ENCODE measurements at places on chromosomes 12 and 14.

- H3K4me1 ChIP-seq = no peaks in the 10 kb centered on the region
- H3K27ac ChIP-seq = no peak overlapping the region
- no peaks in the 10 kb centered on the region for H3K27me3 ChIP-seq
These were observed 916.3 kb upstream of the SEL1L start for GRCh38 chr14:82449926-82450468.

GRCh38 chr12:130972586-130972950, 18.9 kb downstream of the ADGRD1 start:
- no peak overlapping the region for H3K4me3 ChIP-seq
- no peaks in the 10 kb centered on the region for H3K36me3 ChIP-seq
- no peaks in the 10 kb centered on the region for H3K27me3 ChIP-seq

DNA sequence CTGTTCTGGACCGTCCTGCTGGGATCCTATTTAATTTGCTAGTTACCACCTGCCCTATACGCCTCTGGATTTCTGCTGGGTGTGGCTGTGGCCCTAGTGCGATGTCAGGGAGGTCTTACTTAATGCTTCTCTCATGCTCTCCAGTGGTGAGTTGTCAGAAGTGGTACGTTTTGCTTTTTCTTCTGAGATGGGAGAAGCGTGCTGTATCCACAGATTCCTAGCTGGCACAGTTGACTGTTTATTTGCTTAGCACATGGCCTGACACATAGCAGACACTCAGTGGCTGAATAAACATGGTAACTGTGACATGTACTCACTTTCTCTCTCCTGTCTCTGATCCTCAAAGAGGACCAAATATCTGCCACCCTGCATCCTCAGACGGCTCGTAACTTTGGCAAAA, 107.3 kb downstream of the CACNA1C start:
- peaks cover 7% of the 10 kb centered on the region for H3K27me3 ChIP-seq
- no peak for DNase-seq
- no peaks in the 10 kb centered on the region for H3K36me3 ChIP-seq
- no peak overlapping the region for H3K27ac ChIP-seq

DNA sequence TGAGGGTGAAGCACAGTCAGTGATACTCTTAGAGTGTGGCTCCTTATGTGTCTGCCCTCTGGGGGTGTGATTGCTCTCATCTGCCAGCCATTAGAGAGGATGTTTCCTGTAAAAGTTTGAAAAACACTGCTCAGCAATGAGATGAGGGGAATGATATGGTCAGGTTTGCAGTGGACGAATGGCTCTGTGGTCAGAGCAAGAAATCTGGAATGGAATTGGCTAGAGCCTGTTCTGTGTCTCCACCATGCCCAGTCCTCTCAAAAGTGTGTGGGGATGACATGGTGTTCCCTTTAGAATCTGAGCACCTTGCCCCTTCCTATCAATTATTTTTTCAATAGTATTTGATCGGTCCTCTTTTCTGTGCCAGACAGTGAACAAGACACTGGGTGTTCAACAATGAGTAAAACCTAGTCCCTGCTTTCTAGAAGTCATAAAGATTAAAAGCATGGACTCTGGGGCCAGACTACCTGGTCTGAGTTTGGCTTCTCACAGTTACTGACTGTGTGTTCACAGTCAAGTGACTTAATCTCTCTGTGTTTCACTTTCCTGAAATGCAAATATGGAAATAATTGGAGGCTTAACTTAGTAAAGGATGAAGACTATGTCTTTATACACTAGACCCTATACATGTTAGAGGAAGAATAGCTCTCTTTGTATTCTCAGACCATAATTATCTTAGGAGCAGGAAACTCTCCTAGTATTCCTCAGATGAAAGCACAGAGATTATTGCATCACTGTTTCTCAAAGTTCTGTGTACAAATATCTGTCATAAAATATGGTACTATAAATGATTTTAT, 1.6 kb downstream of the ACSS3 start:
- no peaks in the 10 kb centered on the region for H3K36me3 ChIP-seq
- H3K27me3 ChIP-seq = no peaks in the 10 kb centered on the region

GRCh38 chr14:98906123-98906995, 365.6 kb downstream of the BCL11B start:
- H3K4me3 ChIP-seq = no peak overlapping the region
- no peak for DNase-seq
- no peaks in the 10 kb centered on the region for H3K4me1 ChIP-seq
- H3K27ac ChIP-seq = no peak overlapping the region

DNA sequence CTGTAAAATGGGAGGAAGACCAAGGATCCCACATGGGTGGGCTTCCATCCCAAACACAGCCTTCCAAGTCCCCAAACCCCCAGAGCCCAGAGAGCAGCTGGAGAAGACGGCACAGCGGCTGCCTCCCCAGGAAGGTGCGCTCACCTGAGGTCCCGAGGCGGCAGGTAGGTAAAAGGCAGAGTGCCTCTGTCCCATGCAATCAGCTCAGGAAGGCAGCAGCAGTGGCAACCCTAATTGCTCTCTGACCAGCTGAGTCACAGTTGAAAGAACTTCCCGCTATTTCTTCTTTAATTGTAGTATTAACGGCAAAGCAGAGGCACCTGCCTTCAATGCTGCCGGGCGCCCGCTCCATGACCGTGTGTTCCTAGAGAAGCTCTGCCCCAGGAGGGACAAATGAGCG, 91.1 kb upstream of the BCL11B start:
- H3K4me1 ChIP-seq = no peaks in the 10 kb centered on the region
- no peaks in the 10 kb centered on the region for H3K36me3 ChIP-seq
- DNase-seq = no peak
- H3K27ac ChIP-seq = no peak overlapping the region

- H3K4me1 ChIP-seq = peaks cover 17% of the 10 kb centered on the region
- H3K27me3 ChIP-seq = no peaks in the 10 kb centered on the region
- H3K4me3 ChIP-seq = no peak overlapping the region
- peaks cover 21% of the 10 kb centered on the region for H3K36me3 ChIP-seq
- peak; percentile 17 for DNase-seq
These were observed 24.9 kb downstream of the DGLUCY start for GRCh38 chr14:91138511-91139359.

- H3K4me1 ChIP-seq = no peaks in the 10 kb centered on the region
- no peak overlapping the region for H3K4me3 ChIP-seq
- no peak overlapping the region for H3K27ac ChIP-seq
- no peaks in the 10 kb centered on the region for H3K27me3 ChIP-seq
- no peak for DNase-seq
- H3K36me3 ChIP-seq = no peaks in the 10 kb centered on the region
These were observed 933.7 kb downstream of the GALC start for GRCh38 chr14:87059060-87059839.

GRCh38 chr12:25529738-25530137, 23.3 kb downstream of the LMNTD1 start:
- no peak overlapping the region for H3K27ac ChIP-seq
- no peaks in the 10 kb centered on the region for H3K4me1 ChIP-seq
- H3K27me3 ChIP-seq = no peaks in the 10 kb centered on the region
- no peak overlapping the region for H3K4me3 ChIP-seq
- no peaks in the 10 kb centered on the region for H3K36me3 ChIP-seq
- no peak for DNase-seq

DNA sequence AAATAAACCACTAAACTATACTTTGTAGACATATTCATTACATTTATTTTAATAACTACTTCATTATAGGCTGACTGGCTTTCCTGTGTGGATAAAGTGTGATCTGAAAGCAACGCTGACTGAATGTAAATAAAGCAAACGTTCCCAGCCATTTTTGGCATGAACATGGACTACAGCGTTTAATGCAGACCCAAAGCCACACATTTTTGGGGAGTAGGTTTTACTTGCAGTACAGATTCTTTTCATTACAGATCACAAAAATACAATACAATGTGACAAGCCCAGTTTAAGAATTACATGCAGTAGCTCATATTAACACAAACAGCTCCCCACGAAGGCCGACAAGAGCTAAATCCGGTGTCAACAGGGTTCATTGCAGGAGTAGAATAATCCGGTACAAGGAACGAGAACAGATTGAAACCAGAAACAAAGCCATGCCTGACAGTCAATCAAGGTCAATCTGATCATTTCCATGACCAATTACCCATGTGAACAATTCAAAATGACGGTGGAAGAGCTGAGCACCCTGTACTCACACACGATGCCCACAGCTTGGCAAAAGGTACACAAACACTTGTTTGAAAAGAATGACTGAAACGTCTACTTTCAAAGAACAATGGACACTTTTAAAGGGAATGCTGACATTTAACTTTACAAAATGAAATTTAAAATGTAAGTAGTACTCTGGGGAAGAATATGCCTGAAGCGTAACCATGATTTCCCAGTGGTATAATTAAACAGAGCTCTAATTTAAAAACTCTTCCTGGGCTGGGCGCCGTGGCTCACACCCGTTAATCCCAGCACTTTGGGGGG, 5.3 kb downstream of the BAG5 start:
- H3K4me3 ChIP-seq = no peak overlapping the region
- peaks cover 40% of the 10 kb centered on the region for H3K36me3 ChIP-seq
- DNase-seq = no peak
- H3K27ac ChIP-seq = no peak overlapping the region

- H3K4me3 ChIP-seq = no peak overlapping the region
- H3K4me1 ChIP-seq = no peaks in the 10 kb centered on the region
- DNase-seq = no peak
- H3K27me3 ChIP-seq = no peaks in the 10 kb centered on the region
These were observed 2.0 kb downstream of the KRT77 start for GRCh38 chr12:52701281-52701680.

GRCh38 chr12:65208964-65209654, 39.7 kb downstream of the LEMD3 start:
- peaks cover 4% of the 10 kb centered on the region for H3K36me3 ChIP-seq
- DNase-seq = no peak
- H3K4me1 ChIP-seq = peaks cover 38% of the 10 kb centered on the region
- peak overlapping the region; percentile 57 for H3K27ac ChIP-seq

Data from CD4-positive, CD25-positive, alpha-beta regulatory T cell (primary cell).